IPS-NIHi11 (cell line): ENCODE measurements at places on chromosomes 16 and 17.

- DNase-seq, result peak; percentile 88
Measured at GRCh38 chr16:5025171-5025632, 8.5 kb downstream of the NAGPA start.

DNA sequence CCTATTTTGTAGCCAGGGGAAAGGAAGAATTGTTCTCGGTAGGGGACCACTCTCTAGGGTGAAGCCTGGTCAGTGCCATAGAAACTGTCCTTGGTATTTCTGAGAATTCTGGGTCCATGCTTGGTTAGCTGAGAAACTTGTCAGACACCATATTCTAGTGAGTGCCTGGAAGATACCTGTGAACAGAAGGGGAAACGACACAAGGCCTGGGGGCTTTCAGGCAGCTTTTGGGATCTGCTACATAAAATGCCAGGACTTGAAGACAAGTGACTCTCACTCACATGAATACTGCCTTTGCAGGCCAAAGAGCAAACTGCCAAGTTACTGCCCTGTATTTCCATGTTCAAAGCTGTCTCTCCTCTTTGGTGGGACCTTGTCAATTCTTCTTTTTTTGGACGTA is 18.3 kb downstream of the ODF4 start:
- DNase-seq, result no peak

GRCh38 chr17:2202996-2203575 is 100.5 kb downstream of the SMG6 start:
- no peak for DNase-seq

DNA sequence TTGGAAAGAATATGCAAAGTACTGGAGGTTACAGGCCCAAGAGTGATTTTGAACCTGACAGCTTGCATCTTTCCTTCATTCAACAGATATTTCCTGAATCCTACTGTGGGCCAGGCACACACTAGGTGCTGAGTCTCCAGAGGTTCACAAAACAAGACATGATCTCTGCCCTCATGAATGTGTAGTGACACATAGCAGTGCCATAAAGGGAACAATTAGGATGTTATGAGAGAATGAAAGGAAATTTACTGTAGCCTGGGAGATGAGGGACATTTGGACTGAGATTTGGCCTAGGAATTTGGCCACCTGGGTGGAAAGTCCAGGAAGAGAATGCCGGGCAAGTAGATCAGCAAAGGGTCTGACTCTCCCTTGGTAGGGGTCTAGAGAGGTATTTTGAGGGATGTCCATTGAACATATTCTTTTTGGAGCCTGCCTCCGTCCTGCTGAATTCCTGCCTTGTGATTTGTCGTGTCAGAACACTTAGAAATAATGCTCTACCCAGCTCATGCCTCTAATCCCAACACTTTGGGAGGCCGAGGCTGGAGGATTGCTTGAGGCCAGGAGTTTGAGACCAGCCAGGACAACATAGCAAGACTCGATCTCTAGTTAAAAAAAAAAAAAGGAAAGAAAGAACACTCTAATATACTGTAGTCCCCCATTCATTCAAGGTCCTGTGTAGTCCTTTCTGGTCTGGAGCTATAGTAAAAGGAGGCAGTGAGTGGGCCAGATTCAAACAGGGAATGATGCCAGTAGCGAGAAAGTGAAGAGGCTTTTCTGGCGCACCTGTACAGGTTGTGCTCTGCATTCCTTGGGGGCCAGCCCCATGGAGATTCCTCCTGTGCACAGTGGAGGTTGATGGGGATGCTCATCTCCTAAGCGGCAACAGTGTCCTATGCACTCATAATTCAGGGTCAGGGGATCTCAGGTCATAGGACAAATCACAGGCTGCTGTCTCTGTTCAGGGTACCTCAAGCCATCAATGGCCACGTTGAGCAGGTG is 90.6 kb upstream of the CLEC18A start:
- DNase-seq, result no peak

- DNase-seq, result no peak
Measured at GRCh38 chr16:49567950-49568349, 194.3 kb downstream of the C16orf78 start.

- no peak for DNase-seq
Measured at GRCh38 chr17:9036336-9036735, 15.0 kb downstream of the NTN1 start.
